T-cell (primary cell): ENCODE measurements at places on chromosomes 16 and 17.

GRCh38 chr16:80174416-80174815, 366.4 kb upstream of the DYNLRB2 start:
- DNase-seq = no peak
- no peaks in the 10 kb centered on the region for H3K4me1 ChIP-seq
- no peaks in the 10 kb centered on the region for H3K36me3 ChIP-seq
- no peaks in the 10 kb centered on the region for H3K27me3 ChIP-seq

- no peak overlapping the region for H3K4me3 ChIP-seq
- peaks cover 6% of the 10 kb centered on the region for H3K27me3 ChIP-seq
- no peaks in the 10 kb centered on the region for H3K4me1 ChIP-seq
- no peaks in the 10 kb centered on the region for H3K36me3 ChIP-seq
- H3K27ac ChIP-seq = no peak overlapping the region
Observed at GRCh38 chr17:69363488-69364210, 36.7 kb upstream of the ABCA5 start.

GRCh38 chr17:67496286-67496685, 119.2 kb downstream of the PITPNC1 start:
- DNase-seq = no peak
- H3K36me3 ChIP-seq = no peaks in the 10 kb centered on the region
- H3K27ac ChIP-seq = no peak overlapping the region
- H3K27me3 ChIP-seq = no peaks in the 10 kb centered on the region
- no peak overlapping the region for H3K4me3 ChIP-seq

GRCh38 chr17:29549177-29549923, 17.5 kb downstream of the ABHD15 start:
- no peaks in the 10 kb centered on the region for H3K27me3 ChIP-seq
- DNase-seq = no peak
- H3K4me3 ChIP-seq = no peak overlapping the region
- peaks cover 5% of the 10 kb centered on the region for H3K36me3 ChIP-seq
- no peak overlapping the region for H3K27ac ChIP-seq
- H3K4me1 ChIP-seq = no peaks in the 10 kb centered on the region

DNA sequence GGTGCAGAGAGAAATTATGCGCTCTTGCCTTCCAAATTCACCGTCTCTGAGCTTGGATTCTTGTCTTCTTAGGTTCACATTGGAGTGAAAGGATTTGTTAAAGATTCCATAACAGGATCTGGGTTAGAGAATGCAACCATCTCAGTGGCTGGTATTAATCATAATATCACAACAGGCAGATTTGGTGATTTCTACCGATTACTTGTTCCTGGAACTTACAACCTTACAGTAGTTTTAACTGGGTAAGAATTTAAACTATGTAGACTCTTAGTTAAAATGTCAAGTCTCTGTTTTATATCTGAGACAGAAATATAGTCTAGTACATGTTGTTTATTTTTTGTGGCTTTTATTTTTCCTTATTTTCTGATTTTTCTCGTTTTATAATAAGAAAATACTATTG, 42.9 kb downstream of the CPD start:
- no peaks in the 10 kb centered on the region for H3K36me3 ChIP-seq
- no peak overlapping the region for H3K4me3 ChIP-seq
- H3K27me3 ChIP-seq = no peaks in the 10 kb centered on the region

DNA sequence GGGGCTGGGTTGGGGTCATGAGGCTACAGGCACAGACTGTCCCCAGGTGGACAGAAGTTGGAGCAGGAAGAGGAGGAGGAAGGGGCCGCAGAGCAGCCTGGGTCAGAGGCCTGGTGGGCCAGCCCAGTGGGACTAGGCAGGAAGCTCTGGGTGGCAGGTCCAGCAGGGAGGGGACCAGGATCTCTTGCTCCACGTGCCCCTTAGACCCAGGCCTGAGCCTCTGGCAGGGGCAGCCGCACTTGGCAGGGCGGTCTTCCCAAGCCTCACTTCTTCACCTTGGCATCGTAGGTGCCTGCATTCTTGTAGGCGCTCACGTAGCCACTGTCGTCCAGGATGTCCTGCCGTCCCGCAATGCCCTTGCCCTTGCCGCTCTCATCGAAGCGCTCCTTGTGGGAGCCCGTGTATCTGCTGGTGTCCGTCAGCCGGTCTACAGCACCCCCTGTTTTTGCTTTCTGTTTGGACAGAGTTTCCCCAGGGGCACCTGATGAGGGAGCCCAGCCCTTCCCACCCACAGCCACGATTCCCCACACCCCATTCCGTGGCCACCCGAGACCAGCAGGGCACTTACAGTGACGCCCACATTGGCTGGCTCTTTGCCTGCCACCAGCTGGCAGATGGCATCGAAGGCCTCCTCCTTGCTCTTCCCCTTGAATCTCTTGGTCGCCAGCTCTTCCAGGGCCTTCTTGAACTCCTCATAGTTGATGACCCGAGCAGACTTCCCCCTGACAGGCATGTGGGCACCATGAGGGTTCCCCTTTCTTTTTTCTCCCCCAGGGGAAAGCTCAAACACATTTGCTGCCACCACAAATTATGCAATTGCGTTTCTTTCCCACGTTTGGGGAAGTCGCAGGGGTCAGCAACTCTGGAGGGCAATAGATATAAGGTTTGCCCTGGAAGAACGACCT, 3.1 kb downstream of the TPPP3 start:
- H3K4me1 ChIP-seq = no peaks in the 10 kb centered on the region
- no peaks in the 10 kb centered on the region for H3K36me3 ChIP-seq

- no peaks in the 10 kb centered on the region for H3K36me3 ChIP-seq
- no peak overlapping the region for H3K27ac ChIP-seq
- H3K4me3 ChIP-seq = no peak overlapping the region
- peaks cover 11% of the 10 kb centered on the region for H3K4me1 ChIP-seq
- peaks cover 3% of the 10 kb centered on the region for H3K27me3 ChIP-seq
- no peak for DNase-seq
Observed at GRCh38 chr17:47785538-47786123, 36.0 kb downstream of the OSBPL7 start.

GRCh38 chr17:59074494-59074893, 32.2 kb downstream of the TRIM37 start:
- H3K4me3 ChIP-seq = no peak overlapping the region
- no peaks in the 10 kb centered on the region for H3K27me3 ChIP-seq
- H3K4me1 ChIP-seq = no peaks in the 10 kb centered on the region
- no peaks in the 10 kb centered on the region for H3K36me3 ChIP-seq
- H3K27ac ChIP-seq = no peak overlapping the region

- no peaks in the 10 kb centered on the region for H3K36me3 ChIP-seq
- H3K4me3 ChIP-seq = no peak overlapping the region
- H3K4me1 ChIP-seq = no peaks in the 10 kb centered on the region
- no peak overlapping the region for H3K27ac ChIP-seq
- H3K27me3 ChIP-seq = no peaks in the 10 kb centered on the region
- no peak for DNase-seq
Observed at GRCh38 chr16:86026171-86026910, 127.4 kb downstream of the IRF8 start.

DNA sequence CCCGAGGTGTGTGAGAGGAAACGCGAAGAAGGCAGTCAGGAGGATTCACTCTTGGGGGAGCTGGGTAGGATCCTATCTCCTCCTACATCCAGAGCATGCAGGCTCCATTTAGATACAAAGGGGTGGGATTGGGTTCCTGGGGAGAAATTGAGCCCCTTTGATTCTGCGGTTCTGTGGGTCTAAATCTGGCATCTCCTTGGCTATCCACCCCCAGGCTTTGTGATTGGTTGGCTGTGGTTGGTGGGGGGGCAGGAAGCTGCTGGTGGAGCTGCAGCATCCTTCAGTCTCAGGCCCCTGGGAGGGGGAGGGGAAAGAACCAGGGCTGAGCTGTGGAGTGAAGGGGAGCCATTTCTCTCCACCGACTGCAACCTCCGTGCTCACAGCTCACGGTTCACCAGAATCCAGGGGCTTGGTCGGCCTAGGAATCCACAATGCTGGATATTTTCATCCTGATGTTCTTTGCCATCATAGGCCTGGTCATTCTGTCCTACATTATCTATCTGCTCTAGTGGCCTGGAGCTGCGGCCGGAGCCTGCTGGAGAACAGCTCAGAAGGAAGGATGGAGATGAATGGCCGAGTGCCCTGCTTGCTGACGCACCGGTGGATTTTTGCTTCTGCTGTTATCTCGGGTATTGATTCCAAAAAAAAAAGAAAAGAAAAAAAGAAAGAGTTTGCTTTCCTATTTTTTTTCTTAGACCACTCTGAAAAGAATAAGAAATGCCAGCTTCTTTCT, at the start of gene LASP1NB:
Gene LASP1NB, plus strand, starts transcription at position 352 of the 733 bp plus-strand sequence.
- peaks cover 9% of the 10 kb centered on the region for H3K36me3 ChIP-seq
- H3K27ac ChIP-seq = peak within 1 kb of the TSS; percentile 29
- H3K4me3 ChIP-seq = no peak within 1 kb of the TSS
- DNase-seq = peak; percentile 67

GRCh38 chr17:68955181-68955841, at the start of gene ABCA8:
ABCA8 (minus strand) TSS chr17:68955392; CDS start chr17:68942034, 13,358 bp downstream.
- no peak within 1 kb of the TSS for H3K4me3 ChIP-seq
- DNase-seq = no peak
- no peaks in the 10 kb centered on the region for H3K27me3 ChIP-seq
- H3K36me3 ChIP-seq = no peaks in the 10 kb centered on the region
- no peaks in the 10 kb centered on the region for H3K4me1 ChIP-seq
- no peak within 1 kb of the TSS for H3K27ac ChIP-seq

DNA sequence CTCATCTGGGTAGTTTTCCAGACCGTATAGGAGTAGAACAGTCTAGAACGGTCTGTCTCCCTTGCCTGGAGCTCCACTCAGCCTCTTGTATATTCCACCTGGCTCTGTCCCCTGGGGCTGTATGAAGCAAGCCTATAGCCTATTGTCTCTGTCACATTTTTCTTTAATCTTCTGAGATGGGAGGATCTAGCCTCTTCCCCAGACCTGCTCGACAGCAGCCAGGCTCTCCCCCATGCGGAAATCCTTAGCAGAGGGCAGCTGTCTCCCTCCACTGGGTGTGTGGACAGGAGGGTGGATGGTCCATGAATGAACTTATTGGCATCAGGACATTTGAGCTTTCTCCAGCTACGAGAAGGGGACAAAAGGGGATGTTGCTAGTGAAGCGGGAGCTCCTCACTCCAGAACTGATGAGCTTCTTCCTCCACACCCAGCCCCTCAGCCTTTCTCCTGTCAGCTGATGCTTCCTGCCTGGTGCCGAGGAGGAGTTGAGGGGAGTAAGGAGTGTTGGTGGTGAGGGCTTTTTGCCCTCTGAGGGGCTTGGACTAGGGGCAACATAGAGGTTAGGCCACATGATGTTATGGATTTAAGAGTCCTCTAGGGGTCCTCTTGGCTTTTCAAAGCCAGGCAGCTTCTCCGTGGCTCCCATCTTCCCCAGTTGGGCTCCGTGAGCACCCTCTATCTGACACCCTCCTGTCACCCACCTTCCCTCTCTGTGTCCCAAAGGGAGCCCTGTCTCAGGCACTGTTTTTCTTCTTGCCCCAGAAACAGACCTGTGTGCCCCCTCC, 28.0 kb downstream of the ARHGAP23 start:
- H3K27ac ChIP-seq = no peak overlapping the region
- no peak for DNase-seq
- H3K4me1 ChIP-seq = peaks cover 8% of the 10 kb centered on the region
- H3K27me3 ChIP-seq = peaks cover 52% of the 10 kb centered on the region
- no peak overlapping the region for H3K4me3 ChIP-seq

GRCh38 chr16:11016993-11017392, 72.6 kb downstream of the CLEC16A start:
- no peaks in the 10 kb centered on the region for H3K27me3 ChIP-seq
- no peak overlapping the region for H3K27ac ChIP-seq
- H3K4me1 ChIP-seq = no peaks in the 10 kb centered on the region
- peaks cover 11% of the 10 kb centered on the region for H3K36me3 ChIP-seq
- no peak overlapping the region for H3K4me3 ChIP-seq

GRCh38 chr17:49928837-49929475, 40.0 kb upstream of the DLX4 start:
- H3K4me3 ChIP-seq = no peak overlapping the region
- peaks cover 61% of the 10 kb centered on the region for H3K27me3 ChIP-seq
- H3K4me1 ChIP-seq = no peaks in the 10 kb centered on the region
- H3K36me3 ChIP-seq = no peaks in the 10 kb centered on the region
- no peak for DNase-seq

DNA sequence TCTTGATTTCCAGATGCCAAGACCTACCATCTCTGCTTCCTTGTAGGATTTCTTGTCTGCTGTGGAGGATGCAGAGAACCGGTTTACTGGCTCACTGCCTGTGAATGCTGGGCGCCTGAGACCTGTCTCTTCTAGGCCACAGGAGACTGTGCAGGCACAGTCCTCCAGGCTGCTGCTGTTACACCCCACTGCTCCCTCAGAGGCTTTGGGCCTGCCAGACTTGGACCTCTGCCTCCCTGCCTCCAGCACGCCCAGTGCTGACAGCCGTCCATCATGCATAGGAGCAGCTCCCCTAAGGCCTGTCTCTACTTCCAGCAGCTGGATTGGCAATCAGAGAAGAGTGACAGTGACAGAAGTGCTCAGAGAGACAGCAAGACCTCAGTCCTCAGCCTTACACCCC, 6.1 kb downstream of the HROB start:
- no peaks in the 10 kb centered on the region for H3K27me3 ChIP-seq
- H3K36me3 ChIP-seq = no peaks in the 10 kb centered on the region
- no peak for DNase-seq
- no peaks in the 10 kb centered on the region for H3K4me1 ChIP-seq
- no peak overlapping the region for H3K27ac ChIP-seq
- H3K4me3 ChIP-seq = no peak overlapping the region

GRCh38 chr17:34099859-34100515, 155.1 kb upstream of the CCL2 start:
- H3K4me1 ChIP-seq = no peaks in the 10 kb centered on the region
- no peaks in the 10 kb centered on the region for H3K36me3 ChIP-seq
- H3K27ac ChIP-seq = no peak overlapping the region
- DNase-seq = no peak
- H3K27me3 ChIP-seq = peaks cover 3% of the 10 kb centered on the region

DNA sequence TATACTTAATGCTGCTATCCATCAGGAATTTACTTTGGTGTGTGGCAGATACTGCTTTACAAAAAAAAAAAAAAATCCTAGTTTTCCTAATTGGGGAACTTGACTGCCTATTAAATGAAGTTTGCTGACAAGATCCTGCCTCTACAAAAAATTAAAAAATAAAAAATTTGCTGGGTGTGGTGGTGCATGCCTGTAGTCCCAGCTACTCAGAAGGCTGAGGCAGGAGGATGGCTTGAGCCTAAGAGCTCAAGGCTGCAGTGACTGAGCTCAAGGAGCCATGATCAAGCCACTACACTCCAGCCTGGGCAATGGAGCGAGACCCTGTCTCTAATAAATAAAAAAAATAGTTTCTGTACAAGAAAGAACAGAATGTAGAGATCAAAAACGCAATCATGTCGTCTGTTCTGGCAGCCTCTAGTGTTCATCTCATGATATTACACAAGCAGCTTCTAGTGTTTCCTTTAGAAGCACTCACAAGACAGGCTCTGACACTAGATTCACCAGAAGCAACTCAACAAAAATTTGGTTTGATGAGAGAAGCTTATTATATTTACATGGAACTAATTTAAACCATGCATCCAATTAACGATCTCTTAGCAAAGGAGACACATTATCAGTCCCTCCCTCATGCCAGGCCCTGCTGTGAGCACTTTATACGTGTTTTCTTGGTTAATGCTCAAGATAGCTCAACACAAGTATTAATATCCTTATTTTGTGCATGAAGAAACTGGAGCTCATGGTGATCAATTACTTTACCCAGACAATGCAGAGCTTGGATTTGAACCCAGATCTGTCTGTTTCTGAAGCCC, 6.8 kb upstream of the KRTAP17-1 start:
- no peak for DNase-seq
- peaks cover 2% of the 10 kb centered on the region for H3K4me1 ChIP-seq
- no peaks in the 10 kb centered on the region for H3K36me3 ChIP-seq
- H3K4me3 ChIP-seq = no peak overlapping the region
- H3K27ac ChIP-seq = no peak overlapping the region
- H3K27me3 ChIP-seq = no peaks in the 10 kb centered on the region

- DNase-seq = peak; percentile 18
- no peaks in the 10 kb centered on the region for H3K27me3 ChIP-seq
- peaks cover 48% of the 10 kb centered on the region for H3K4me1 ChIP-seq
- H3K4me3 ChIP-seq = peak overlapping the region; percentile 83
- peak overlapping the region; percentile 89 for H3K27ac ChIP-seq
Observed at GRCh38 chr17:7856011-7856810, 1.1 kb downstream of the NAA38 start.
